ENCODE measurements at places on chromosomes 3 and 15.

- no peak for DNase-seq
Measured at GRCh38 chr15:36933255-36933990, 166.9 kb downstream of the MEIS2 start.

GRCh38 chr3:41103200-41103599 is 96.1 kb upstream of the CTNNB1 start:
- DNase-seq: no peak

- no peak for DNase-seq
Measured at GRCh38 chr15:73244333-73244732, 124.4 kb downstream of the HCN4 start.

DNA sequence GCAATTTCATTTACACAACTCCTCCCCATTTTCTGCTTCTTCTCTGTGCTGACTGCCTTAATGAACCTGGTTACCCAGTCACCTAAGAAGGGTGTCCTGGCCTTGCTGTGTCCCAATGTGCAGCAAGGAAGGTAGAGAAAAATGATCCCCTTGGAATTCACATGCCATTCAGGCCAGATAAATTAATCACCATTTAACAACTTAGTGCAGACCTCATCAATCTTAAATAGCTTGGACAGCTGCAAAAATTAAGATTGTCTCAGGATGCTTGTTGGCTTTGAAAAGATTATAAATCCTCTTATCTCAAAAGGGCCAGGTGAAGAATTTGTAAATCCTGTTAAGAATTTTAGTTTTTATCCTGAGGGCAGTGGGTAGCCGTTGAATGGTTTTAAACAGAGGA is 9.7 kb upstream of the CDV3 start:
- no peak for DNase-seq

DNA sequence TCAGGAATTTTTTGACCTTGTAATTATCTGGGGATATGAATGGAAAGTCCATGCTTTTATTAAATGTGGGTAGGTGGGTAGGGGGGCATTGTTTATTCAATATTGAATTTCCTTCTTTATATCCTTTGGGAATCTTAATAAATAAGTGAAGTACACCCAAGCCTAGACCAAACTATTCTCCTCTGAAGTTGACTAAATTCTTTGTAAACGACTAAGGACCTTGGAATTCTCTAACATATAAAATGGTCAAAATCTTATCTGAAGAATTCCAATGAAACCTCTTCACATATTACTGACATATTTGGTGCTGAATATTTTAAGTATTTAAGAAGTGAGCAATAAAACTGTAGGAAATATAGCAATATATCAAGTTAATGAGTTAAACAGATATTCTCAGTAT is 1432.1 kb upstream of the GBE1 start:
- no peak for DNase-seq

- DNase-seq: peak; percentile 100
Measured at GRCh38 chr3:101676765-101677435, at the start of gene ZBTB11. ZBTB11 (minus strand) TSS chr3:101677132; CDS start chr3:101676914, 218 bp downstream.

DNA sequence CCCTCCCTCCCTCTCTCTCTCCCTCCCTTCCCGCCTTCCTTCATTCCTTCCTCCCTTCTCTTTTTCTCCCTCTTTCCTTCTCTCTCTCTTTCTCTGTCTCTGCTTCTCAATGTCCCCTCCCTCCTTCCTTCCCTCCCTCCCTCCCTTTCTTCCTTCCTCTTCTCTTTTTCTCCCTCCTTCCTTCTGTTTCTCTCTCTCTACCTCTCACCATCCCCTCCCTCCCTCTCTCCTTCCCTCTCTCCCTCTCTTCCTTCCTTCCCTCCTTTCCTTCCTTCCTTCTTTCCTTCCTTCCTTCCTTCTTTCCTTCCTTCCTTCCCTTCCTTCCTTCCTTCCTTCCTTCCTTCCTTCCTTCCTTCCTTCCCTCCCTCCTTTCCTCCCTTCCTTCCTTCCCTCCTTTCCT is 504.6 kb downstream of the EPHA3 start:
- DNase-seq: no peak

GRCh38 chr15:92682741-92683510 is 27.4 kb upstream of the FAM174B start:
- no peak for DNase-seq

Data from effector CD4-positive, alpha-beta T cell (primary cell).